ENCODE measurements at places on chromosomes 12 and 14. TPM values are rescaled to one million over a fixed set of nuclear protein-coding genes. Genes with fewer than 3 reads are reported as not detected.

- no peak for DNase-seq
These were observed 1.1 kb downstream of the LIN52 start for GRCh38 chr14:74085828-74086227.

SPIC gene
- polyA plus RNA-seq: not detected

GRCh38 chr14:54782751-54783659, 119.6 kb downstream of the GCH1 start:
- peak; percentile 68 for DNase-seq

IAPP gene
- polyA plus RNA-seq: 0.32 TPM

DNA sequence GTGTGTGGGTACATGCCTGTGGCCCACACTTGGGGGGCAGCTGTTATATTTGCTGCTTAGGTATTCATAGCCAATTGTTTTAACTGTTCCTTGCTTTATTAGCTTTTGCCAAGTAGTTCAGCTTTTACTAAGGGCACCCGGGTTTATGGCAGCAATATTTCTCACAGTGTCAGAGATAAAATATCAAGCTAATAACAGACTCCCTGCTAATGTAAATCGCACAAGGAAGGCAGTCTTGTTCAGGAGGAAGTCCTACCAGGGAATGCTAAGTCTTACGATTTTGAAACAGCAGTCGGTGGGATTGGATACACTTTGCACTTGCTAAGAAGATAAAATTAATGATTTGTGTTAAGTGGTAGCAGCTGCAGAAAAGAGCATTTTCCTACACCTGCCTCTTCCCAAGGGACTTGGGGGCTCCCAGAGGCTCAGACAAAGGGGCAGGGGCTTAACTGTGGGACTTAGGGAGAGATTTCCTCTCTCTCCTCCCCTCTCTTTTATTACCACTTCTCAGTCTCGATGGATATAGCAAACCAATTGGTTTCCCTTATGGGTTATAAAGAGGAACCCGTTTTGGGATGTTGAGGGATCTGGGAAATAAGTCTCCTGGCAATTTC, 175.1 kb downstream of the NRXN3 start:
- no peak for DNase-seq

CLEC4D gene
- 0.17 TPM for polyA plus RNA-seq

GLIPR1 gene
- polyA plus RNA-seq: 6.1 TPM

MSI1 gene
- 19.2 TPM for polyA plus RNA-seq

KRT75 gene
- not detected for polyA plus RNA-seq

GRCh38 chr12:674272-674781, 11.1 kb upstream of the NINJ2 start:
- DNase-seq: no peak

DNA sequence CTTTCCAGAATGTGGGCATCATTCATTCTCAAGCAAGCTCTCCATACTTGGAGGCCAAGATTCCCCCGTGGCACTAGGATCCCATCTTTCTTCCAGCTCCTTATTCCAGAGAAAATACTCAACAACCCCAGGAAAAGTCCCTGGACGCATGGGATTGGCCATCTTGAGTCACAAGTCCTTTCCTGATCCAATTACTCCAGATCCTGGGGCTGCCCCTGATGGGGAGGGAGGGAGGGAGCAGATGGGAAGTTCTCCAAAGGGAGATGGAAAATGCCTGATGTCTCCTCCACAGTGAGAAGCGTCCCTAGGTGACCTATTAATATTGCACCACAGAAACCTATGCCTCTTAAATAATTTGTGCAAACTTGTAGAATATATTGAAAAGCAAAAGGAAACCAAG, 12.4 kb upstream of the KCNK13 start:
- DNase-seq: peak; percentile 31

GRCh38 chr12:109100741-109101140, 3.3 kb downstream of the UNG start:
- no peak for DNase-seq

- no peak for DNase-seq
These were observed 47.7 kb downstream of the CLMN start for GRCh38 chr14:95272057-95272456.

OTUB2 gene
- 2.1 TPM for polyA plus RNA-seq

CD163 gene
- polyA plus RNA-seq: not detected

- DNase-seq: no peak
These were observed 5.9 kb upstream of the RPL41 start for GRCh38 chr12:56110571-56110970.

GRCh38 chr12:128323145-128323920, 56.4 kb downstream of the TMEM132C start:
- no peak for DNase-seq

DNA sequence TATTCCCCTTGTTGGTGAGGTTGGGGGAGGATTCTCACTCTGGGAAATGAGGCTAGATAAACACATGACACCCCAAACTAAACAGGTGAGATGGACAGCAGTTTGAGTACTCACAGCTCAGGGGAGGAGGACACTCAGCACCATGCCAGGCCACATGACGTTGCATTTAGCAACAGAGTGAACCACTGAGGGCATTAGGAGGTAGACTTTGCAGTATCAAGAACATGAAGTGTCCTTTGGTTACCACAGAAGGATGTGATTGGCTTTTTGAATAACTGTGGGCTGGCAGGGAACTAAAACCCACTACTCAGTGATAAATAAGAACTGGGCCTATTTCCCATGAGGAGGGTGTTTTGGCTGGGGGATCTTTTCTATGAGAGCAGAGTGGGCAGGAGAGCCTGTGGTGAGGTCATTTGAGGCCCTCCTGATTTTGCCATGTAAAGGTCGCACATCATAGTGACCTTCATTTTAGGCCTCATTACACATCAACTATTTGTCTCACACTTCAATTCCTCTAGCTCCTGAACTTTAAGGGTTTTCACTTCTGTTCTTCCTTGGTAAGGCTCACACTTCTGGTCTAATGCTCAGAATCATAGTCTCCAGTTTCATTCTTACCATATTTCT, 89.8 kb upstream of the PRKD1 start:
- DNase-seq: no peak

AGAP2 gene
- polyA plus RNA-seq: 0.38 TPM

- no peak for DNase-seq
These were observed 38.8 kb downstream of the RMST start for GRCh38 chr12:97501422-97501821.

KRT78 gene
- not detected for polyA plus RNA-seq

DNA sequence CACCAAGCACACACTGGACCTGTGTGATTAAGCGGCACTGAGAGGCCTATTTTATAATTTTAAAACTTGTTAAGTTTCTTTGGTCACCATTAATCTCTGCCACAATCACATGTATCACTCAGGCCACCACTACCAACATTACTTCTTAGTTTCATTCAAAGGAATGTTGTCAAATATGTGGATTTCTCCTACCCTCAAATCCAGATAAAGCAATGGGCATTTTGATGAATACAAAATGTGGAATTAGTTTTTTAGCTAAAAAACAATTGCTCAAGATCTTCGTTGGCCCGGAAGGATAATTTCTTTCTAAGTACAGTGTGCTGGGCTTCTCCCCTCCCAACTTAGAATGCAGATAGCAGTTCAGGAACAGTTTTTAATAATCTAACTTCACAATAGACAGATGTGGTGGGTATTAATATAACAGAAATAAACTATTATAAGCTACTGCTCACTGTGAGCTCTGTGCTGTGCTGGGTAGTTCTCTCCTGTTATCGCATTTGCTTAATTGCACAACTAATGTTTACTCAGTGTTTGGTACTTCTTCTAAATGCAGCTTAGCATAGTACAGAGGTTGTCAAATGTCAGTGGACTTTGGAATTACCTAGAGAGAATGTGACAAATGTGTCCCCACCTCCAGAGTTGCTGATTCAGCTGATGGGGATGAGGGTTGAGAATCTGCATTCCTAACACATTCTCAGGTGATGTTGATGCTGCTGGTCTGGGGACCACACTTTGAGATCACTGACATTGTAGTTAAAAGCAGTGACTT, 266.7 kb upstream of the AMIGO2 start:
- peak; percentile 3 for DNase-seq

GPR84 gene
- not detected for polyA plus RNA-seq

GPRC5A gene
- polyA plus RNA-seq: 0.16 TPM

GRCh38 chr12:112130441-112130998, 5.2 kb downstream of the TRAFD1 start:
- DNase-seq: no peak

JAG2 gene
- polyA plus RNA-seq: 1.9 TPM

- DNase-seq: no peak
These were observed 40.7 kb upstream of the TMEM263 start for GRCh38 chr12:106914796-106915634.

DNA sequence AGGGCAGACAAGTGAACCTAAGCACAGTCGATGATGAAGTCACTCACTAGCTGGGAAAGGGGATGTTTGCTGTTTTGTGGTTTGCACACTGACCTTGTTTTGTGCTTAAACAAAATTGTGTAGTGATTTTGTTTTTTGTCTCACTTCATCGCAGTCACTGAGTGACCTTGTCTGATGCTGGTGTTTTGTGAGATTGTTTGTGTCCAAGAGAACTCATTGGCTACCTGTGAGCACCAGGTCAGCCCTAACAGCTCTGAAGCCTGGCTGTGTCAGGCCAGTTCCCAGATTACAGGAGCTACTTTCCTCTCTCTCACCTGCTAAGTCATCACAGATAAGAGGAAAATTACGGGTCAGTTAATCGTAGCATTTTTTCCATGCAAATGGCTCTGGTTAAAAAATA, 3.9 kb upstream of the ESYT1 start:
- DNase-seq: no peak

GRCh38 chr12:510071-510825, 50.5 kb downstream of the B4GALNT3 start:
- peak; percentile 58 for DNase-seq

- DNase-seq: peak; percentile 39
These were observed 17.1 kb upstream of the SAMD4A start for GRCh38 chr14:54549862-54550261.

GRCh38 chr12:124837958-124838803, 25.5 kb downstream of the SCARB1 start:
- no peak for DNase-seq

GRCh38 chr14:36056845-36057244, 119.7 kb downstream of the PTCSC3 start:
- no peak for DNase-seq

PLEKHD1 gene
- polyA plus RNA-seq: 0.19 TPM

NAV3 gene
- 4.0 TPM for polyA plus RNA-seq

- DNase-seq: no peak
These were observed 18.8 kb upstream of the PIK3C2G start for GRCh38 chr12:18242380-18243089.

GRCh38 chr14:68510201-68511128, 282.4 kb downstream of the ZFP36L1 start:
- DNase-seq: no peak

- DNase-seq: no peak
These were observed 40.7 kb upstream of the MTERF2 start for GRCh38 chr12:107027636-107028053.
